GM12891 (cell line): ENCODE measurements at places on chromosomes 2 and 18.

DNA sequence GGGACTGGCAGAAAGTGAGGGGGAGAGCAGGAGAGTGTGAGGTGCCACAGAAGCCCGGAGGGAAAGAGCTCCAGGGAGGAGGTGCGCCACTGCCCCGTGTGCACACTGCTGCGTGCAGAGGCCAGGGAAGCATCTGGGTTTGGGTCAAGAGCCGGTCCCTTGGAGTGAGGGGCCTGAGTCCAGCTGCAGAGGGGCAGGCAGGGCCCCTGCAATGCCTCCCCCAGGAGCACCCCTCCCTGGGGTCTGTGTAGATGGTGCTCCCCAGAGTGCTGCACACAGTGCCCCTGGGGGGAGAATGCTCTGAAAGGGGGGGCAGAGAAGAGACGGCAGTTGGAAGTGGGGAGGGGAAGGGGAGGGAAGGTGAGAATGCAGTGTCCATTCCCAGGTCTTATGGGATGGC, 3.7 kb upstream of the LIMS2 start:
- no peak for DNase-seq

- DNase-seq: no peak
Observed at GRCh38 chr2:28676152-28676835, 75.3 kb upstream of the PPP1CB start.

- no peak for DNase-seq
Observed at GRCh38 chr18:70004696-70005095, 57.0 kb upstream of the CD226 start.

- DNase-seq: peak; percentile 7
Observed at GRCh38 chr2:199461711-199462346, 4.1 kb upstream of the SATB2 start.

GRCh38 chr2:144514616-144515091, 5.3 kb downstream of the ZEB2 start:
- no peak for DNase-seq

DNA sequence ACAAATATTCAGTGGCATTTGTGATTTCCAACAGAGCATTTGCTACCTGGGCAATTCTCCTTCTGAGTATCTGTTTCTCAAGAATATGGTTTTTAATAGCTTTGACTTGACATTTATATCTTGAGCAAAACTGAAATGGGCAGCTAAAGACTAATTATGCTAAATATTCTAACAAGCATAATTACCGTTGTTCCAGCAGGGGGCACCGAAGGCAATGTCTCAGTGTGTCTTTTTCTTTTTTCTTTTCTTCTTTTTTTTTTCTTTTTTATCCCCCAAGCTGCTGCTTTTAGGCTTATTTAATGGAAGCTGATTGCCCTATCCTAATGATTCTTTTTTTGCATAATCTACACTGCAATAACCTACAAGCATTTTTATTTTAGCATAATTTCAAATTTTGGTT, 138.9 kb upstream of the NABP1 start:
- DNase-seq: no peak

GRCh38 chr2:29273004-29273684, 157.9 kb downstream of the CLIP4 start:
- DNase-seq: no peak

- DNase-seq: no peak
Observed at GRCh38 chr2:46327627-46328026, 30.4 kb downstream of the EPAS1 start.

- DNase-seq: no peak
Observed at GRCh38 chr2:234425639-234426603, 71.0 kb downstream of the ARL4C start.

DNA sequence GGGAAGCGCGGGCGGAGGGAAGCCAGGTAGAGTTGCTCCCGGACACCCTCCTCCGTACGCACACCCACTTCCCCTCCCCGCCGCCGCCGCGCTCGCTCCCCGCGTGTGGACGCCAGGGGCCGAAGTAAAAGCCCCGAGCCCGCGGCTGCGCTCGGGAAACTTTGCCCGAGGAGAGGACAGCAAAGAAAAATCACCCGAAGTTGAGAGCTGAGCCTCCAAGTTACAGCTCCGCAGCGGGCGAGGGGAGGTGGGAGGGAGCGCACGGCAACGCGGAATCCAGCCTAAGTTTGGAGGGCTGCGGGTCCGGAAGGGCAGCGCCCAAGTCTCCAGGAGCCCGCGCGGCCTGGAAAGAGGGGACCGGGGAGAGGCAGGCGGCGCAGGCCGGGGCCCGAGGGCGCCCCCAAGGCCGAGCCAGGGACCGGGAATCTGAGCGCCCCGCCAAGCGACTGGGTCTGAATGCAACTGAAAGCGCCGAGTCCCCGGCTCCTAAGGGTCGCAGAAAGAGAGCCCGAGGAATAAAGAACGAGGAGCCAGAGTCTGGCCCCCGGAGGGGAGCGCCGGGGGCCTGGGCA, 706 bp upstream of the BCL11A start:
- DNase-seq: no peak

DNA sequence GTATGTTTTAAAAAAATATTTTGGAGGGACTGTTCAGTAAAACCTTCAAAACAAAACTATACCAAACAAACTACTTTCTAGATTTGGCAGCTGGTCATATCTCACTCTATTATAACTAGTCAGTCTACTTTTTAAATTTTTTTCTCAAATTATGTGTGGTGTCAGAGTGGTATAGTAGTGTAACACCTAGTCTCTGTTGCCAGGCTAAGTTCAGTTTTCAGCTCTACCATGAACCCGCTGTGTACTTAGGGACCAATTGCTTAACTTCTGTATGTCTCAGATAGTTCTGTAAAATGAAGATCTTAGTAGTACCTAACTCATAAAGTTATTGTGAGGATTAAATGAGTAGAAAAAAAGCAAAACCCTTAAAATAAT, 54.3 kb downstream of the GPD2 start:
- DNase-seq: no peak

GRCh38 chr2:174334781-174335251, at the start of gene SP9:
Gene SP9, plus strand, starts transcription at chr2:174334954. Its CDS starts 139 bp downstream, at chr2:174335093.
- no peak for DNase-seq

GRCh38 chr2:95799892-95800291, 191.7 kb downstream of the ANKRD36C start:
- no peak for DNase-seq

DNA sequence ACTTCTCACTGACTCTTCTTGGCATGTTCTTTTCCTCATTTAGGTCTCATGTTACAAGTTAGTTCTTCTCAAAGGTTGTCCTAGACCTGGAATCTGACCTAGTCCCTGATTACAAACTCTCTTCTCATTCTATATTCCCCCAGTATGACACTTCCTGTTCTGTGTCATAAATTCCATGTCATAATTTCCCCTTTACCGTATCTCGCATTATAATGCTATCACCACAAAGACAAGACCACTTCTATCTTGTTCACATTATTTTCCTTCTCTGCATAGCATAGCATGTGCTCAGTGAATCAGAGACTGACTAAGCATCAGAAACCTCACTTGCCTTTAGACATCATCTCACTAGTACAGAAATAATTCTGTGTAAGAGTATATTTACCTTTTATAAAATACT, 63.6 kb upstream of the CAVIN2 start:
- no peak for DNase-seq

GRCh38 chr2:234212534-234212933, 162.0 kb downstream of the SPP2 start:
- no peak for DNase-seq
